ENCODE measurements at places on chromosomes 6 and 20.

DNA sequence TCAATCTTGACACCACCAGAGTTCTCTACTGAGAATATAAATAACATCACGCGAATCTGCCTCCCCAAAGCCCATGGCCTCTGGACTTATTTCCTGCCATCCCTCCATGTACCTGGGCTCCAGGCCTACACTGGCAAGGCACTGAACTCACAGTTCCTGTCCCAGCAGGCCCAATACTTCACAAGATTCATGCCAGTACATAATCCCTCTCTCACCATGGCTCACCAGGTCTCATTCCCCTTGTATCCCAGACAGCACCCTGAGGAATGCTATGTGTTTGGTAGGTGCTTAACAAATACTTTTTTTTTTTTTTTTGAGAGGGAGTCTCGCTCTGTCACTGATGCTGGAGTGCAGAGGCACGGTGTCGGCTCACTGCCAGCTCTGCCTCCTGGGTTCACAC, 1.9 kb downstream of the KIF16B start:
- DNase-seq = no peak

- DNase-seq = no peak
These were observed 34.8 kb downstream of the PSMG4 start for GRCh38 chr6:3293271-3294155.

DNA sequence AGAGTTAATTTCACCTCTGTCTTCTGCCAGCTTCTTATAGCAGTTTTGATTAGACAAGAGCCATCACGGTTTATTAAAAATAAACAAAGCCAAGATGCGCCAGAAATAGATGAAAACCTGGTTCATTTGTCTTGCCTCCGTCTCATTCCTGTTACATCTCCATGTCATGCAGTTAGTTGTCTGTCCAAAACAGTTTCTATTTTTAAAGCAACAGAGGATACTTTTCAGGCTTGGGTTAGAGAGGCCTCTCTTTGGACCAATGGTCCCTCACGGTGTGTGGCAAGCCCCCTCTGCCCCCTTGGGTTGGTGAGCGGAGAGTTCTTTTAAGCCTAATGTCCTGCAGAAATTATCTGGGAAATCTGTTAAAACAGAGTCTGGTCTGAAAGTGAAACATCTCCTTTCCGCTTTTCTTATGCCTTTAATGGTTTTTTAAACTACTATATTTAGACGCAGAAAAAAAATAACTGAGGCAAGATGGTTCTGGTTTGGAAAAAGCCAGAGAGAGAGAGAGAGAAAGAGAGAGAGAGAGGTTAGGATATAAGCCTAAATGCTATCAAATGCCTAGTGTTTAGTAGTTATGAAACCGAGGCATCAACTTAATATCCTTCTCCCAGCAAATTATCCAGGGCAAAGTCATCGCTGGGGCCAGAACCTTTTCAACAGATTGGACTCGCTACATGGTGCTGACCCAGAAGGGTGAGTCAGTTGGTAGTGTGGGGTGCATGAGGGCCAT, 64.5 kb downstream of the ZDHHC14 start:
- DNase-seq = no peak

DNA sequence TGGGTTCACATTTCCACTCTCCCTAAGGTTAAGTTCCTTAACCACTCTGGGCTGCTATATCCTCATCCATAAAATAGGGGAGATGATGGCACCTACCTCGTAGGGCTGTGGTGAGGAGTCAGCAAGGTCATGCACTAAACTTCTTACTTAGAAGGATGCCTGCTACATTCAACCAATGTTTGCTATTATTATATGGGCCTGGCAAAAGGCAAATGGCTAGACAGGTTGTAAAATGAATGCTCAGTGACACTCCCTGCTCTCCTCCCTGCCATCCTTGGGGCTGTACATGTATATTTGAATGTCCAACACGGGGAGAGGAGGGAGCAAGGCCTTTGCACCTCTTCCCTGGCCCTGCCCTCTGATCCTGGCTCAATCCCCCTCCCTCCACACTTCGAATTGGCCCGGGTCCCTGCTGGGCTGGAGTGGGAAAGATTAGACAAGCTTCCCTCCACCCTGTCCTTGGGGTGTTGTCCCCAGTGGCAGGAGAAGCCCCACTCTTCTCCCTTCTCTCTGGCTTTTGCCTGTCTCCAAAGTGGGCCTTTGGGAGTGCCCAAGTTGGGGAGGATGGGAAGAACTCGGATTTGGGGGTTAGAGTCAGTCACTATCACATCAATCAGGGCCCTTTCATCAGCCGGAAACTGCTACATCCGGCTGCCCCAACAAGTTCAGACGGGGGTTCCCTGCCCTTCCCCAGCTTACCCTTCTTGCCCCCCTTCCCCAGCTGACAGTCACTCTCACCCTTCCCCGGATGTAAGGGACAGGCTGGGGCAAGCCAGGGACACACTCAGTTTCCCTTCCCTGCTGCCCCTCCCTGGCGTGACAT, 36.3 kb upstream of the VEGFA start:
- DNase-seq = no peak

- DNase-seq = no peak
These were observed 47.1 kb downstream of the TRIM27 start for GRCh38 chr6:28876710-28877109.

DNA sequence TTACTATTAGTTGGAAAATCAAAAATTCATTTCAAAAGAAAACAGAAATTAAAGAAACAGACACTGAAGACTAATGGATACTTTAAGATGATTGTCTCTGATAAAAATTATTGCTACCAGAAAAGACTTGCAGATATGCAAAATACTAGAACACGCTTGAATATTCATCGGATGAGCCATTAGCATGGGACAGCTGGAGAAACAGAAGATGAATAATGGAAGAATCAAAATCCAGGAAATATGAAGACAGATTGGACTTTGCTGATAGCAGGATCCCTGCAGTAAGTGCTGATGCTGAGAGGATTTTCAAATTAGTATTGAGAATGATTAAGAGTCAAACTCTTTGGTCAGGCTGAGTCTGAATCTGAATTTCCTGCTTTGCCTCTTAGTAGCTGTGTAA, 169.4 kb downstream of the EYS start:
- no peak for DNase-seq

DNA sequence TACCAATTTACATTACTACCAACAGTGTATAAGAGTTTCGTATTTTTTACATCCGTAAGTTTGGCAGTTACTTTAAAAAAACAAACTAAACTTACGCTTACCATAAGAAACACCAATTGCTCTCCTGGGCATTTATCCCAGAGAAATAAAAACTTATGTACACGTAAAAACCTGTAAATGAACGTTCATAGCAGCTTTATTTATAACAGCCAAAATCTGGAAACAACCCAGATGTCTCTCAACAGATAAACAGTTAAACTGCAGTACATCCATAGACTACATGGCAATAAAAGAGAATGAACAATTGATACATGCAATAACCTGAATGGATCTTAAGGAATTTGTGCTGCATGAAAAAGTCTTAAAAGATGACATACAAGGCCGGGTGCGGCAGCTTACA, 30.7 kb downstream of the NCR2 start:
- no peak for DNase-seq

DNA sequence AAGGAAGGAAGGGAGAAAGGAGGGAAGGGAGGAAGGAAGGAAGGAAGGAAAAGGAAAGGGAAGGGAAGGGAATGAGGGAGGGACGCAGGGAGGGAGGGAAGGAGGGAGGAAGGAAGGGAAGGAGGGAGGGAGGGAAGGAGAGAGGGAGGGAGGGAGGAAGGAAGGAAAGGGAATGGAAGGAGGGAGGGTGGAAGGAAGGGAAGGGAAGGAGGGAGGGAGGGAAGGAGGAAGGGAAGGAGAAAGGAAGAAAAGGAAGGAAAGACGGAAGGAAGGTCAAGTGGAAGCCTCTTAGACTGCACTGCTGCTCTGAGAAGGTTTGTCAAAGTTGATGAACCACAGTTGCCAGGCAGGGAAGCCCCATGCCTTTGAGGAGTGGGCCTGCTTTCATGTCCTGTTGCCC, 324.3 kb upstream of the ZFP64 start:
- no peak for DNase-seq

GRCh38 chr6:147132889-147133288, 71.3 kb upstream of the STXBP5 start:
- DNase-seq = no peak

DNA sequence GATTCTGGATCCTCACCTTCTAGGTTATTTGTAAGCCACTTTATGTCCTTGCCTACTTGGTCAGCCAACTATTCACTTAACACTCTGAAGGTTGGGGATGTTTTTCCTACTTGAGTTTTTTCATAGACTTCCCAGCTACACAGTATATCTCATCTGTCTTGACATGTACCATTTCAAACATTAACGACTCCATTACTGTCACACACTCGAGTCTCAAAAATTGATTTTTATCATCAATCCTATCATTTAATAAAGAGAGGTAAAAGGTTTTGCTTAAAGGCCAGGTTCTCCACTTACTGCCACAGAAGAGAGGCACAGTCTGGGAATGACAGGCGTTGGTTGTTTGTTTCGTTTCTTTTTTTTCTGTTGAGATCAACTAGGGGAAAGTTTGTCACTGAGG, 38.2 kb upstream of the LAMP5 start:
- DNase-seq = no peak

DNA sequence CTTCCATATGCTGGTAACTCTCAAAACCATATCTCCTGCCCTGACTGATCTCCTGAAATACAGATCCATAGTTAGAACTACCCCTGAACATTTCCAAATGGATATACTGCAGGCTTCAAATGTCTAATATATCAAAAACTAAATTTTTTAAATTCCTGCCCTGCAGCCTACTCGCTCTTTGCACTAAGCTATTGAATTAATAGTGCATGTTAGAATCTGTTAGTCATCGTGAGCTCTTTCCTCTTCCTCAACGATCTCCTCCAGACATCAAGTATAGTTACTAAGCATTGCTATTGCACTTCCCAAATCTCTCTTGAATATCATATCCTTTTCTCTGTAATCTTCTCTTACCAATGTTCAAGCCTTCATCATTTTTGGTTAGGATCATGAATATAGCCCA, 26.0 kb upstream of the RSPO3 start:
- no peak for DNase-seq

DNA sequence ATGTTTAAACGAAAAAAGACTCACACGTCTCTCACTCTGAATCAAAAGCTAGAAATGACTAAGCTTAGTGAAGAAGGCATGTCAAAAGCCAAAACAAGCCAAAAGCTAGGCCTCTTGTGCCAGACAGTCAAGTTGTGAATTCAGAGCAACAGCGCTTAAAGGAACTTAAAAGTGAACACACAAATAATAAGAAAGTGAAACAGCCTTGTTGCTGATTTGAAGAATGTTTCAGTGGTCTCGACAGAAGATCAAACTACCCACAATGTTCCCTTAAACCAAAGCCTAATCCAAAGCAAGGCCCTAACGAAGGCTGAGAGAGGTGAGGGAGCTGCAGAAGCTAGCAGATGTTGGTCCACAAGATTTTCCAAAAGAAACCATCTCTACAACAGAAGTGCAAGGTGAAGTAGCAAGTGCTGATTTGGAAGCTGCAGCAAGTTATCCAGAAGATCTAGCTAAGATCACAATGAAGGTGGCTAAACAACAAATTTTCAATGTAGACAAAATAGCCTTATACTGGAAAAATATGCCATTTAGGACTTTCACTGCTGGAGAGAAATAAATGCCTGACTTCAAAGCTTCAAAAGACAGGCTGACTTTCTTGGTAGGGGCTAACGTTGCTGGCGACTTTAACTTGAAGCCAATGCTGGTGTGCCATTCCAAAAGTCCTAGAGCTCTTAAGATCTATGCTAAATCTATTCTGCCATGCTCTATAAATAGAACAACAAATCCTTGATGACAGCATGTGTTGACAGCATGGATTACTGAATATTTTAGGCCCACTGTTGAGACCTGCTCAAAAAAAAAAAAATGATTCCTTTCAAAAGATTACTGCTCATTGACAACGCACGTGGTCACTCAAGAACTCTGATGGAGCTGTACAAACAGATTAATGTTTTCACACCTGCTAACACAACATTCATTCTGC, 40.3 kb downstream of the SEC63 start:
- DNase-seq = no peak

DNA sequence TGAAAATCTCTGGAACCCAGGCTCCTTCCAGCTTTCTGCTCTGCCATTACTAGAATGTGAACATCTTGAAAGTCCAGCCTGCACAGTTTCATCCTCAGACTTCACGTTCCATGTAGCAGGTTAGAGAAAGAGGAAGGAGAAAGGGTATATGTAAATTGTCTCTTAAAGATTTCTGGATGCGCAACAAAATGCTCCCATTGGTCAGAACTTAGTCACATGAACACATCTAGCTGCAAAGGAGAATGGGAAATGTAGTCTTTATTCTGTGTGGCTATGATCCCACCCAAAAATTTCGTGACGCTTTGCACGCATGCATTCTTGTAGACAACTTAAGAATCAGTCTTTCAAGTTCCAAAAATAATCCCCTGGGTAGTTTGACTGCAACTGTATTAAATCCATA, 46.4 kb upstream of the CHD6 start:
- DNase-seq = no peak

- DNase-seq = no peak
These were observed 25.7 kb downstream of the OVOL2 start for GRCh38 chr20:18031888-18032509.

GRCh38 chr20:62921119-62921687, 5.1 kb downstream of the DIDO1 start:
- no peak for DNase-seq

- no peak for DNase-seq
These were observed 45.2 kb downstream of the DSTN start for GRCh38 chr20:17614812-17615644.

DNA sequence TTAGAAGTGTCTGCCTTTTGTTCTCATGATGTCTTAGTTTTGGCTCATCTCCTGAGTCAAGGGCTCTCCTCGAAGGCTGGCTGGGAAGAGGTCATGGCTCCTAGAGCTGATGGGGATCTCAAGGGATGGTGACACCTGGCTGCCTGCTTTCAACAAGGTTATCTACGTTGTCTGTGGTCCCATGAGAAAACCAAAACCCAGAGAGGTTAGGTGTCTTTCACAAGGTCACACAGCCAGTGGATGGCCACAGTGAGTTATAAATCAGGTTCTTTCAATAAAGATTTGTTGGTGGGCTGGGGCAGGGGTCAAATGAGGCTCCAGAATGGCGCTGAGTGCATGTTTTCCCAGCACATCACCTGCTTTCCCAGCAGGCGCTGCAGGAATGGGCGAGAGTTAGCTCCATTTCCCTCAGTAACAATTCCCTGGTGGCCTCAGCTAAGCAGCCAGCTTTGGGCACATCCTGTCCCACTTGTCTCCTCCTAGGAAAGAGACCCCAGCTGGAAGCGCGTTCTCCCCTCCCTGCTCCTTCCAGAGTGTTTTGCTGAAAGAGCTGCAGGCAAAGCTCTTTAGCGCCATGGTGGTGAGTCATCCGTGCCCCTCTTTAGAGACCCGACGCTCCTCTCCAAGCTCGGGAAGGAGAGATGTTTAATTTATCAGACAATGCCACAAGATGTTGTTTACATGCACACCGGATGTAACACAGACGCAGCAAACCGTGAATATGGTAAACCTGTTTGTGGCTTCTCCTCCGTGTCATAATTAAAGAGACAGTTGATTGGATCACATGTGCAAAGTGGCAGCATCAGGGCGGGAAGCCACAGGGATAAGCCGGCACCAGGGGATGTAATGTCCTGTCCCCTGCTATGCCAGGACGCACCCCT, 109.7 kb downstream of the LRFN2 start:
- no peak for DNase-seq

Measured in stimulated activated CD8-positive, alpha-beta memory T cell treated with anti-CD3 and anti-CD28 coated beads, Interleukin-2, amount 100 ng/mL, for 48 hours (primary cell).